CD4-positive, alpha-beta T cell (primary cell): ENCODE measurements at places on chromosomes 16 and 17. TPM values are rescaled to one million over a fixed set of nuclear protein-coding genes. Genes with fewer than 3 reads are reported as not detected.

- H3K27ac ChIP-seq, result no peak overlapping the region
- H3K4me1 ChIP-seq, result peaks cover 13% of the 10 kb centered on the region
- H3K36me3 ChIP-seq, result no peaks in the 10 kb centered on the region
- H3K4me3 ChIP-seq, result no peak overlapping the region
- no peaks in the 10 kb centered on the region for H3K27me3 ChIP-seq
- DNase-seq, result no peak
Observed at GRCh38 chr16:47035436-47035835, 62.0 kb upstream of the DNAJA2 start.

DNA sequence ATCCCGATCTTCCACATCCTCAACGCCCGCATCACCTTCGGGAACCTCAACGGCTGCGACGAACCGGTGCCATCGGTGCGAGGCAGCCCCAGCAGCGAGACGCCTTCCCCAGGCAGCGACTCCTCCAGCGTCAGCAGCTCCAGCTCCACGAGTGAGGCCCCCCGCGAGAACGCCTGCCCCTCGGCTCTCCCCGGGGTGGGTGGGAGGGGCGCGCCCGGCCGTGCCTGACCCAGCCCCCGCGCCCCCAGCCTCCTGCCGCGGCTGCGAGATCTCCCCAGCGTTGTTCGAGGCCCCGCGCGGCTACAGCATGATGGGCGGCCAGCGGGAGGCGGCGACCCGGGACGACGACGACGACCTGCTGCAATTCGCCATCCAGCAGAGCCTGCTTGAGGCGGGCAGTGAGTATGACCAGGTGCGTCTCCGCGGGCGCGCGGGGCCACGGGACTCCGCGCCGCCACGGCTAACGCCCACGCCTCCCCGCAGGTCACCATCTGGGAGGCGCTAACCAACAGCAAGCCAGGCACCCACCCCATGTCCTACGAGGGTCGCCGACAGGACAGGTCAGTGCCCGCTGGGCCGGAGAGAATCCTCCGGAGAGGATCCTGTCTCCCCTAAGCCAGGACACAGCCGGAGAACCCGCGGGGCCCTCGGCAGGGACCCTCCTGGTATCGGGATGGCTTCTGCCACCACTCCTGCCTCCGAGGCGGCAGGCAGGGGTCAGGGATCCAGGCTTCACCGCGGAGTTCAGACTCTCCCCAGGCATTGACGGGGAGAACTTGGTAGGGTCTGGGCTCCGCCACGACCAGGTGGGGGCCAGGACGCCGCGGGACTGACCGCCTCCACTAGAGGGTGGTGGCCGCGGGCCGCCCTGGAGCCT lies 10.1 kb downstream of the CORO6 start:
- H3K4me3 ChIP-seq, result peak overlapping the region; percentile 26
- no peak for DNase-seq
- peaks cover 49% of the 10 kb centered on the region for H3K4me1 ChIP-seq
- H3K36me3 ChIP-seq, result no peaks in the 10 kb centered on the region

- H3K4me3 ChIP-seq, result no peak within 1 kb of the TSS
- DNase-seq, result no peak
- H3K27me3 ChIP-seq, result no peaks in the 10 kb centered on the region
- no peak within 1 kb of the TSS for H3K27ac ChIP-seq
Observed at GRCh38 chr16:56864960-56865359, at the start of gene SLC12A3. TSS of gene SLC12A3 (plus strand) at chr16:56865207. CDS start at chr16:56865236, 29 bp downstream.

- H3K4me3 ChIP-seq, result no peak overlapping the region
- no peaks in the 10 kb centered on the region for H3K4me1 ChIP-seq
- H3K36me3 ChIP-seq, result no peaks in the 10 kb centered on the region
- no peak for DNase-seq
Observed at GRCh38 chr16:8257561-8257960, 332.8 kb downstream of the TMEM114 start.

PRR14 gene
- 51.7 TPM for total RNA-seq

DNA sequence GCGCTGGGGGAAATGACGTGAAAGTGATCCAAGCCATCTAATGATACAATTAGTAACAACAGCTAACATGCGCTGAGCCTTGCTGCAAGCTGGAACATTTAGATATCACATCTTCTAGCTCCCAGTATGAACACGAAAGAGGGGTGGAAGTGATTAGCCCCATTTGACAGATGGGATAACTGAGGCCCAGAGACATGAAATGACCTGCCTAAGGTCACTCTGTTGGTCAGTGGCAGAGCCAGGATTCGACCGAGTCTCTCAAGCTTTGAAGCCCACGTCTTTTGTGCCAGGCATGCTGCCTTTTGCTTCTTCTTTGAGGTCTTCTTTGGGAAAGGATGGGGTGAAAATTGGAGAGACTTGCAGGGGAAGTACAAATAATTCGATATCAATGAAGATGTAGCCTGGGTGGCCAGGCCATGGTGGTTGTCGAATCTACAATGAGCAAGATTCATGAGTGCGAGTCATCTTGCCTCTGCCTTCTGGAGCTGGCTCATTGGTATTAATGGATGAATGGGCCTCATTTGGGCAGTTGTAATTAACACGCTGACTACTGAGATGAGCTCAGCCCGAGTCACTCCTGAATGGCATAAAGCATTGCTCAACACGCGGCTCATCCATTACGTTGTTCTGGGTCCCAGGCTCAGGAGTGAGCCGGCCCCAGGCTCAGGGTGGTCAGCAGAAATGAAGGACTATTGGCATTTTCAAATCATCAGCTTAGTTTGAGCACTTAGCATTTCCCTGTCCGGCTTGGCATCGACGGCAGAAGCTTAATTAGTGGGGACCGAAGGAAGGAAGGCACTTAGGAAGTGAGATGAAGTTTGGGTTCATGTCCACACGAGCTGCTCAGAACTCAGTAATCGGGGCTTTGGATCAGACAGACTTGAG lies 28.0 kb upstream of the GPRC5B start:
- peaks cover 3% of the 10 kb centered on the region for H3K27me3 ChIP-seq
- no peak overlapping the region for H3K27ac ChIP-seq
- no peaks in the 10 kb centered on the region for H3K36me3 ChIP-seq
- H3K4me1 ChIP-seq, result peaks cover 3% of the 10 kb centered on the region
- no peak for DNase-seq

DNA sequence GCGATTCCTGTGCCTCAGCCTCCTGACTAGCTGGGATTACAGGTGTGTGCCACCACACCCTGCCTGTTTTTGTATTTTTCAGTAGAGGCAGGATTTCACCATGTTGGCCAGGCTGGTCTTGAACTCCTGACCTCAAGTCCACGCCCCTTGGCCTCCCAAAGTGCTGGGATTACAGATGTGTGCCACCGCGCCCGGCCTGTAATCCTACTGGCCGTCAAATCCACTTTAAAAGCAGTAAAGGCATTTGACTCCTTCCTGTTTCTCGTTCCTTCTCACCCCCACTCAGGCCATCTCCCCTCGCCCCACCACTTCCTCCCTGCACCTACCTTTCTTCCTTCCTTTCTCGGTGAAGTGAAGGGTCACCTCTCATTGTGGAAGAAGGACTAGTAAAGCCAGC lies 69.4 kb upstream of the CREBBP start:
- H3K36me3 ChIP-seq, result no peaks in the 10 kb centered on the region
- H3K4me3 ChIP-seq, result no peak overlapping the region
- H3K4me1 ChIP-seq, result no peaks in the 10 kb centered on the region
- H3K27ac ChIP-seq, result no peak overlapping the region

- H3K27me3 ChIP-seq, result no peaks in the 10 kb centered on the region
- peaks cover 5% of the 10 kb centered on the region for H3K36me3 ChIP-seq
- H3K4me1 ChIP-seq, result peaks cover 7% of the 10 kb centered on the region
- DNase-seq, result no peak
- H3K4me3 ChIP-seq, result no peak overlapping the region
Observed at GRCh38 chr16:17233318-17234002, 237.3 kb downstream of the XYLT1 start.

GRCh38 chr16:1468426-1468810 lies 6.4 kb downstream of the CLCN7 start:
- no peaks in the 10 kb centered on the region for H3K27me3 ChIP-seq
- H3K4me3 ChIP-seq, result no peak overlapping the region
- DNase-seq, result no peak
- H3K36me3 ChIP-seq, result peaks cover 9% of the 10 kb centered on the region

GRCh38 chr17:28777178-28777577 lies 33.4 kb downstream of the TRAF4 start:
- no peak overlapping the region for H3K27ac ChIP-seq
- peaks cover 9% of the 10 kb centered on the region for H3K4me1 ChIP-seq
- no peak overlapping the region for H3K4me3 ChIP-seq
- H3K36me3 ChIP-seq, result peaks cover 11% of the 10 kb centered on the region
- H3K27me3 ChIP-seq, result no peaks in the 10 kb centered on the region

DNA sequence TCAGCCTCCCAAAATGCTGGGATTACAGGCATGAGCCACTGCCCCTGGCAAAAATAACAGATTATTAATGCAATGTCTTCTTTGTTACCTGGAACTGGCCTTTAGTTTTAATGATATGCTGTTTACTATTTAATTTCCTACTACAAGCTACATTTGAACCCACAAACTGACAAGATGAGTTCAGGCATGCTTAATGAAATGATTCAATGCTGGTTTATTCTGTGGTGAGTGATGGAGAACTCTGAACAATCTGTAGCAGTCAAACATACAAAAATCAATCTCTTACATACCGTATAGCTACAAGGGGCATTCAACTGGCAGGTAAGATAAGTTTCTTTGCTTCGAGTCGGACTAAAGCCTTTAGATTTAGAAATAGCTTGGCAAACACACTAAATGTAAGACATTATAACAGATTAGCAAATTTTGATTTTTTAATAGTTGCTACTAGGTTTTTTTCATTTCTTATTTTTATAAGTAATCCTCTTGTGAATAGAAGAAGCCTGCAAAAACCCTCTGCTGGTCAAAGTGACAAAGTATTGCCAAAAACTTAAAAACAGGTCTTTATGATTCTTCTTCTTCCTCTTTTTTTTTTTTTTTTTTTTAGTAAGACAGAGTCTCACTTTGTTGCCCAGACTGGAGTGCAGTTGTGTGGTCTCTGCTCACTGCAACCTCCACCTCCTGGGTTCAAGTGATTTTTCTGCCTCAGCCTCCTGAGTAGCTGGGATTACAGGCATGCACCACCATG lies 138.5 kb downstream of the SSH2 start:
- H3K27ac ChIP-seq, result no peak overlapping the region
- H3K4me1 ChIP-seq, result no peaks in the 10 kb centered on the region
- H3K27me3 ChIP-seq, result no peaks in the 10 kb centered on the region
- peaks cover 4% of the 10 kb centered on the region for H3K36me3 ChIP-seq
- H3K4me3 ChIP-seq, result no peak overlapping the region
- DNase-seq, result no peak

DNA sequence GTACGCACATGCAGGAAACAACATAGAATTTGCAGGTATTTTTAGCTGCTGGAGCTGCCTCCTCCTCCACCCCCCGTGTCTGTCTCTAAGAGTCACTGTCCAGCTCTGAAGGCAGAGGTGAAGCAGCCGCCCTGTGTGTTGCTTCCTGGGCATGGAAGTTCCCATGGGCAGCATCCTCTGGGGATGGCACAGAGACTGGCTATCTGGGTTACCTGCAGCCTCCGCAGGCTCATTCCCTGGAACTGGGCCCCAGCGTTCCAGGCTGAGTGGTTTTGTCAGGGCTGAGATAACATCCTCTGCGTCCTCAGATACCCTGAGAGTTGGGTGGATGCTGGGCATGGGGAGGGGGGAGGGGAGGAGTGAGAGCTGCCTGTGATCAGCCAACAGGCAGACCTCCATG lies 41.5 kb upstream of the MRTFB start:
- H3K27me3 ChIP-seq, result no peaks in the 10 kb centered on the region
- no peak for DNase-seq
- no peak overlapping the region for H3K27ac ChIP-seq
- no peak overlapping the region for H3K4me3 ChIP-seq
- no peaks in the 10 kb centered on the region for H3K36me3 ChIP-seq
- H3K4me1 ChIP-seq, result no peaks in the 10 kb centered on the region

OR4D1 gene
- 0.70 TPM for total RNA-seq

GRCh38 chr17:3885970-3886369 lies 6.9 kb downstream of the CAMKK1 start:
- H3K27ac ChIP-seq, result no peak overlapping the region
- no peaks in the 10 kb centered on the region for H3K27me3 ChIP-seq
- peaks cover 17% of the 10 kb centered on the region for H3K36me3 ChIP-seq
- H3K4me1 ChIP-seq, result peaks cover 32% of the 10 kb centered on the region

GRCh38 chr16:20946015-20946629 lies 45.6 kb downstream of the LYRM1 start:
- H3K4me3 ChIP-seq, result no peak overlapping the region
- no peaks in the 10 kb centered on the region for H3K27me3 ChIP-seq
- peaks cover 9% of the 10 kb centered on the region for H3K4me1 ChIP-seq

USP6 gene
- total RNA-seq, result 0.05 TPM

DNA sequence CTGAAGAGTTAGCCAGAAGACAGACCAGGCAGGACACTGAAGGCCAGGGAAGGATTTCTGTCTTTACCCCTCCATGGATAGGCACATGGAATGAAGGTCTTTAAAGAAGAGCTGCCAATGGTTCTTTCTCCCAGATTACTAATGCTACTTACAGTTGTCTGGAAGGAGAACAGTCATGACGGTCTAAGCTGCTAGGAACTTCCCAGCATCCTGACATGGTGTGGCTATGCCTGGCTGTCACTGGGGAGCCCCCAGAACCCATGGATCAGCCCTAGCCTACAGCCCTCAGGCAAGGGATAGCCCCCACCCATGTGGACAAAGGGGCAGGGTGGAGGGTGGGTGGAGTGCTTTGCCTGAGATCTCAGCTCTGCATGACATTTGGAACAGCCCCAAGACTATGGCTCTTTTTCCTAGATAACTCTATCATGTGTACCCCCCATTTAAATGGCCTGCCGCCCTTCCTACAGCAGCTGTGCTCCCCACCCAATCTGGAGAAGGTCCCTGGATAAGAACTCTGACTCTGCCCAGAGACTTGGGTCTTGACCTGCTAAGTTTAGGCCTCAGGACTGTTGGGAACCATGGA lies 9.2 kb upstream of the KAT7 start:
- H3K4me3 ChIP-seq, result no peak overlapping the region
- H3K36me3 ChIP-seq, result no peaks in the 10 kb centered on the region
- H3K4me1 ChIP-seq, result peaks cover 3% of the 10 kb centered on the region
- H3K27ac ChIP-seq, result no peak overlapping the region
- no peak for DNase-seq

GRCh38 chr16:77496934-77497333 lies 62.1 kb upstream of the ADAMTS18 start:
- no peak overlapping the region for H3K4me3 ChIP-seq
- no peaks in the 10 kb centered on the region for H3K4me1 ChIP-seq
- H3K27ac ChIP-seq, result no peak overlapping the region
- DNase-seq, result no peak
- H3K27me3 ChIP-seq, result no peaks in the 10 kb centered on the region

DNA sequence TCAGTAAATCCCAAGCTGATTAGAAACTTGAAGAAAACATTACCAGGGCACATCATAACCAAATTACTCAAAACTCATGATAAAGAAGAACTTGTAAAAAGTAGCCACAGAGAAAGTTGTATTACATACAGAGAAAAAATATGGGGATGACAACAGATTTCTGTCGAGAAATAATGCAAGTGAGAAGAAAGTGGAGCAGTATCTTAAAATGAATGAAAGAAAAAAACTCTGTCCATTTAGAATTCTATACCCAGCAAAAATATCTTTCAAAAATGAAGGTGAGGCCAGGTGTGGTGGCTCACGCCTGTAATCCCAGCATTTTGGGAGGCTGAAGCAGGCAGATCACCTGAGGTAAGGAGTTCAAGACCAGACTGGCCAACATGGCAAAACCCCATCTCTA lies 165.9 kb downstream of the PARN start:
- H3K27ac ChIP-seq, result no peak overlapping the region
- no peak overlapping the region for H3K4me3 ChIP-seq
- no peaks in the 10 kb centered on the region for H3K27me3 ChIP-seq
- H3K4me1 ChIP-seq, result no peaks in the 10 kb centered on the region
- H3K36me3 ChIP-seq, result peaks cover 9% of the 10 kb centered on the region
- no peak for DNase-seq

GRCh38 chr17:13822700-13823099 lies 221.0 kb upstream of the HS3ST3A1 start:
- no peak for DNase-seq
- H3K27ac ChIP-seq, result no peak overlapping the region
- no peaks in the 10 kb centered on the region for H3K27me3 ChIP-seq
- no peak overlapping the region for H3K4me3 ChIP-seq
- H3K36me3 ChIP-seq, result no peaks in the 10 kb centered on the region
- no peaks in the 10 kb centered on the region for H3K4me1 ChIP-seq
